NCI-H187 treated with DMSO at 0.1 percent for 48 hours (cell line): ENCODE measurements at places on chromosomes 11 and 22.

DNA sequence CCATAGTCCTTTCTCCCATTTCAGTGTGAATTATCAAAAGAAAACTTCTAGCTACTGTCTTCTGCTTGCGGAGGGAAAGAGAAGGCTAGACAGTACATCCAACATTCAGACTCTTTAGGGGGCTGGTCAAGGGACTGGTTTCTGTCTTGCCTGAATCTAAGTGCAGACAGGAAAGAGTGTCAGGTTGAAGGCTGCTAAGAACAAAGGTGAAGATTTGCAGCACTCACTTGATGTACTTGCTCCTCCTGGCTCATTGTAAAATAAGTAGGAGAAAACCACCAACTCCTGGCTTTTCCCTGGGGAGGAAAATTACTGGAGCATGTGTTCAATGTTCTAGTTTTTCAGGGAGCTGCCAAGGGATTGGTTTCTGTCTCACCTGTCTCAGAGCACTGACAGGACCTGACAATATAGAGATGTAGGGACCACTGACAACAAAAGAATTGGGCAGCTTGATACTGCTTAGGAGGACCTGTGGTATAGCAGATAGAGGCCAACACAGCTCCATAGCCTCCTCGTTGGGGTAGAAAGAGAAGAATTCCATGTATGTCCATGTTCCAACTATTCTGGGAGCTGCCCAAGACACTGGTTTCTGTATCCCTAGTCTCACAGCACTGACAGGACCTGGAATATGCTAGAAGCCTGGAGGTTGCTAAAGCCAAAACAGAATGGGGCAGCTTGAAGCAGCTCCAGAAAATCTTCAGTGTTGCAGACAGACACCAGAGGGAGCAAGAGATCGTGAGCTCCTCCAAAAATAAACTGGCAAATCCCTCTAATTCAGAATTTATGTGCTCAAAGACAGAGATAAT, 39.7 kb upstream of the MMP12 start:
- DNase-seq: no peak

DNA sequence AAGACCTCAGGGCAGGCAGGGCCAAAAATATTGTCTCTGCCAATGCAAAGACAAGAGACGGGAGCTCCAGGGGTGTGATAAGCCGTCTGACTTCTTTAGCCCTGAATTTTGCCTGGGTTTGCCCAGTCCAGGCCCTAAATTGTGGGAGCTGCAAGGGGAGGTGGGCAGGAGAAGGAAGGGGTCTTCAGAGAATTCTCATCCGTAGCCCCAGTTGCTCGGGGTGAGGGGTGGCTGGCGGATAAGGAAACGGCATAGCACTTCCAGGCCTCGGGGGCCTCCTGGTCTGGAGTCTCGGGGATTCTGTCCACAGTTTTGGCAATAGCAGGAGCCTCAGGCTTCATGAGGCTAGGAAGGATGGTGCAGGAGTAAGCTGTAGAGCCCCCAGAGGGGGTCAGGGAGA, 7.4 kb downstream of the CD5 start:
- no peak for DNase-seq

DNA sequence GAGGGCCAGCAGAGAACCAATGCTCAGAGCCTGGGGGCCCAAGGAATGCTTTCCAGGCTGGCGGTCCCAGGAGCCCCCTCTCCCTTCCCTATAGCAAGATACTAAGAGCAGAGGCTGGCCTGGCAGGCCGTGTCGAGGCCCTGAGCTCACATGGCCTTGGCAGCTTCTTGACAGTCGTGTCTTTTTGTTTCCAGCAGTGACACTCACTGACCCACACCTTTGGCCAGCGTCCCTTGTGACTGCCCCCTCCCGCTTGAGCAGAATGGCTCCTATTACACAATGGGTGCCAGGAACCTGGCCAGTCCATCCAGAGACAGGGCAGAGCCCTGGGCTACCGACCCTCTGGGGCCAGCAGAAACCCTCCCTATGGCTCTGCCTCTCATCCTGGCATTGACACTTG, 6.4 kb upstream of the CCND1 start:
- DNase-seq: no peak

- DNase-seq: no peak
These were observed 13.2 kb upstream of the HDHD5 start for GRCh38 chr22:17172029-17172833.

- DNase-seq: no peak
These were observed 1.9 kb upstream of the THAP7 start for GRCh38 chr22:21003782-21004181.
